ENCODE measurements at places on chromosomes 11 and 22.

DNA sequence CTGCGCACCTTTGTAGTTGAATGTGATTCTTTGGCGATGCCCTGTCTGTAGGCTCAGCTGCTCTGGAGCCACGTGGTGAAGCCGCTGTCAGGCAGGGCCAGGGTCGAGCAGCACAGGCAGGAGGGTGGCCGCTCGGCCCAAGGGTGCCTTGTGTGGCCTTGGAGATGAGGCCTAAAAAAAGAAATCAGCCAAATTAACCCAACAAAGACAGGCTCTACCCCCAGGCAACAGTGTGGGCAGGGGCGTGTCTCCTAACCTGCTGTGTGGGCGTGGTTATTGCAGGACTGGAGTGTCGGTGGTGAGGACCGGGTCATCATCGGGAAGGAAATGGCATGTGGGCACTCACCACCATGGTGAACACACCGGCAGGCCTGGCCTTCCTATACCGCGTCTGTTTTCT lies 34.3 kb downstream of the CTTN start:
- DNase-seq = no peak

GRCh38 chr22:49571326-49571725 lies 256.3 kb downstream of the BRD1 start:
- no peak for DNase-seq

GRCh38 chr11:108713076-108713790 lies 48.4 kb downstream of the DDX10 start:
- DNase-seq = no peak

DNA sequence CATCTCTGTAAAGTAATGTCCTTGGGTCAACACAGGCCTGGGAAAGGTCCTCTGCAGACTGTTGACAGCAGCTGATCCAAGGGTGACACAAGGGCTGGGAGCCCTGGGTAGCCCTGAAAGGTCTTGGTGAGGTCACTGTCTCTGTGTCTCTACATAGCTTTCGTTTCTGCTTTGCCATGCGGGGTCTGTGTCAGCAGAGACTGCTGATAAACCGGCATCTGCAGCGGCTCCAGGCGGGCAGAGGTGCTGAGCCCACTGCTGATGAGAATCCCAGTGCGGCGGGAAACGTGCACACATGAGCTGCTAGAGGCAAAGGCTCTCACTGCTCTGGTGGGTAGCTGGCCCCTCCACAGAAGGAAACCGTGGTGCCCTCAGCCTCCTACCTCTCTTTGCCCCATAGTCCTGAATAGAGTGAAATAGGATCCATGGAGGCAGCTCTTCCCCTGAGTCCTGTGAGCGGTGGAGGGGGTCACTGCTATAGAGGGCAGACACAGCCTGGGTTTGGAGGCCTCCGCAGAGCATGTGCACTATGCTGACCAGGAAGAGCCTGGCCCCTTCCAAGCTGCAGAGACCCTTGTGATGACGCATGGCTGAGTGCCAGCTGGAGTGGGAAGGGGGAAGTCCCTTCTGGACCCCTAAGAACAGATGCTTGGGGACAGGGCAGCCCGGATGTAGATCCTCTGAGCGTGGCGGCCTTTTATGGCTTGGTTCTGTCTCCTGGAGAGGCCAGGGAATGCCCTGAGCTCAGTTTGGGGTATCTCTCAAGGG lies 17.8 kb upstream of the ST3GAL4 start:
- no peak for DNase-seq

DNA sequence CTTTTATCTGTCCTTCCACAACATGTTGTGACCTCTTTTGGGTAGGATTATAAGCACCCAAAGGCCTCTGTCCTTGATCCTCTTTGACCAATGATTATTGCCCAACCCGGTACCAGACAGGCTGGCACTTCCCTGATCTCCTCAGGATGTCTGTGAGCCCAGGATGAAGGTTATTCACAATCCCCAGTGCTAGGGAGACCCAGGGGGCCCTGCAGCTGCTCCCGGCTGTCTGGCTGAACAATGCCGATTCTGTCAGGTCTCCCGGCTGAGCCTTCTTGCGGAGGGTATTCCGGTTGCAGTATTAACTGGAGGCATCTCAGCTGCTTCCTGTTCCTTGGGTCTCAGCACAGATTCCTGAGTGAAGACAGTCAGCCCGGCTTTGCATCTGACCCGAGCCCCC lies 71.2 kb upstream of the CDON start:
- DNase-seq = no peak

GRCh38 chr11:64659417-64660144 lies 63.4 kb downstream of the NRXN2 start:
- DNase-seq = no peak

DNA sequence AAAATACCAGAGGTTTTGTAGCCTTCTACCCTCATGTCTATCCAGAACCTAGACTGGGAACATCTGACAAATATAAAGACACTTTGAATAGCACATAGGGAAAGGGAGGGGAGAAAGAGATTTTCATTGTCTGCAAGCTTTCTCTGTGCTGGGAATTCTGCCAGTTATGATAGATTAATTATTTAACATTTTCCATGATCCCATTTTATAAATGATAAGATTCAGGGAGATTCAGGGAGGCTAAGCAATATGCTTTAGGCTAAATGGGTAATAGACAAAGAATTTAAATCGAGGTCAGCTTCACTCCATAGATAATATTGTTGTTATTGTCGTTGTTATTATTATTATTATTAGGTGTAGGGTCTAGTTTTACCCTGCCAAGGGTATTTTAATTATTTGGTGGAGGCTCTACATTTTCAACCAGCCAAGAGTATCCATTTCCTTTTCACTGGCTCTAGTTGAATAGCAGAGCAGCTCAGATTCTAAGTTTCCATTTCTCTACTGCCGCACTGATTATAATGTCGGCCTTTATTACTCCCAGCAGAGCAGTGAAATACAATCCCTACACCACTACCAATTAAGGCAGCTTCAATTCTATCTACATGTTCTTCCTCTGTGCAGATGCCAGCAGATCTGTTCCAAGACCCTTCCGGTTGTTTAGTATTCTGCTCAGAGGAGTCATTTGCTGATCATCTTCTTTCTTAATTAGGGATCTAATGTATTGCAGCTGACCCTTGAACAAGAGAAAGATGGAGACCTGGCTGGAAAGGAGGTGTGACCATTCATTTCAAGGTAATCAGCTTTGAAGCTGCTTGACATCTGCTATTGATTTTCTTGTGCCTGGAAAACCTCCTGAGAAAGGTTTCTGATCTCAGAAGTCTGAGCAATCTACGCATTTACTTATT lies 23.8 kb upstream of the SYN3 start:
- DNase-seq = no peak

- no peak for DNase-seq
Observed at GRCh38 chr11:88523386-88524071, 186.0 kb upstream of the CTSC start.

GRCh38 chr11:85182441-85183387 lies 444.4 kb downstream of the DLG2 start:
- no peak for DNase-seq

DNA sequence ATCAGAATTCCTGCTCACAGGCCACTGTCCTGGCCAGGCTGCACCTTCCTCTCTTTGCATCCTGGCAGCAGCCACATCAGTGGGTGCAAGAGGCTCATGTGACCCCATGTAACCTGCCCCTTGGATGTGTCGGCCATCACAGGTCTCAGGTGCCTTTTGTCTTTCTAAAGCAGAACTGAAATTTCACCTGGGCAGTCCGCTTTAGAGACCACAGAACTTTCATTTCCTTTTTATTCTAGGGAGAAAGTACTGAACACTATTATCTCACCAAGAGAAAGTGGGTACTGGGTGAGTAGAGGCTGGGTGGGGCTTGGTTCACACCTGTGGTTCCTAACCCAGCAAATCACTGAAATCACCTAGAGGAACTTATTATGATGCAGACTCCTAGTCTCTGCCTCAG lies 51.7 kb upstream of the NUP160 start:
- no peak for DNase-seq

GRCh38 chr22:36933629-36934417 lies 20.4 kb downstream of the CSF2RB start:
- no peak for DNase-seq

DNA sequence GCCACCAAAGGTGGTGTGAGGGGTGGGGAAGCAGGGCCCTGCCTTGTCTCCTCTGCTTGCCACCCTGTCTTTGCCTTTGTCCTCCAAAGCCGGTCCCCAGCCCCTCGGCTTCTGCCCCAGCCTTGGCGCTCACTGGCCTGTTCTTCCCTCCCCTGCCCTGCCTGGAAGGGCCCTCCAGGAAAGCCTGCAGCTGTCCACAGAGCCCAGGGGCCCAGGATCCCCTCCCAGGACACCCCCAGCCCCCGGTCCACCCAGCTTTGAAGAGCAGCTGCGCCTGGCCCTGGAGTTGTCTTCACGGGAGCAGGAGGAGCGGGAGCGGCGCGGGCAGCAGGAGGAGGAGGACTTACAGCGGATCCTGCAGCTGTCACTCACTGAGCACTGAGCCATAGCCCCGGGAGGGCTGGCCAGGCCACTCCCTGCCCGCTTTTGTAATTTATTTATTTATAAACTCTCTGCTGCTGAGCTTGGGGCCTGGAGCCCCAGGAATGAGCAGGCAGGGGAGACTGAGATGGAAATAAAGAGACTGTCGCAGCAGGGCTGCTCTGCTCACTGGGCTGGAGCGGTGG lies 1.3 kb upstream of the SSH3 start:
- no peak for DNase-seq

GRCh38 chr11:13384908-13385640 lies 77.9 kb downstream of the BTBD10 start:
- no peak for DNase-seq

DNA sequence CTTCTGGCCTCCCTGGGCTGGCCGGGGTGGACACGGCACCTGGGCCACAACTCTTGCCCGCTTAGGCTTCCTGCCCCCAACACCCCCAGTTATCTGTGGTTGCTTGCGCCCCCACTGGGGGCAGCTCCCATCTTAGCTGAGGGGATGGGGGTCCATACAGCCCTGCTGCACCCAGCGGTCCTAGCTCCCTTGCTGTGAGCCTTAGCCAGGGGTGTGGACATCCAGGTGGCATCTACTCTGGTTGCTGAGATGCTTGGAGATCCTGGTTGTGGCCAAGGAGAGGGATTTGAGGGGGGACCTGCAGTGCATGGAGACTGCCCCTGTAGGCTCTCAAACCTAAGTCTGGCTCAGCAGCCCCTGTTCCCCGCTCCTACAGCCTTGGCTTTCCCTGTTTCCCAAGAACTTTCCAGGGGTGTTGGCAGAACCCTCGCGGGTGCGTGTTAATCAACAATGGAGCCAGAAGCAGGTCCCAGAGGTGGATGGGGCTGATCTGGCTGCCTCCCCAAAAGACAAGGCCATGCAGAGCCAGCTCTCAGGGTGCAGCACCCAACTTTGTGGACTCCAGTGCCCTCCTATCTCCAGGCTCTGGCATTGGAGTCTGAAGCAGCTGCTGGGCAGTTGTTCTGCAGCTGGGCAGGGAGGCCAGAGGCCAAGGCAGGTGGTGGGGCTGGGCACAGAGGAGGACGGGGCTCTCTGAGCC lies 3.3 kb downstream of the KCNQ1 start:
- no peak for DNase-seq

GRCh38 chr11:83725728-83726127 lies 439.6 kb upstream of the CCDC90B start:
- DNase-seq = no peak

DNA sequence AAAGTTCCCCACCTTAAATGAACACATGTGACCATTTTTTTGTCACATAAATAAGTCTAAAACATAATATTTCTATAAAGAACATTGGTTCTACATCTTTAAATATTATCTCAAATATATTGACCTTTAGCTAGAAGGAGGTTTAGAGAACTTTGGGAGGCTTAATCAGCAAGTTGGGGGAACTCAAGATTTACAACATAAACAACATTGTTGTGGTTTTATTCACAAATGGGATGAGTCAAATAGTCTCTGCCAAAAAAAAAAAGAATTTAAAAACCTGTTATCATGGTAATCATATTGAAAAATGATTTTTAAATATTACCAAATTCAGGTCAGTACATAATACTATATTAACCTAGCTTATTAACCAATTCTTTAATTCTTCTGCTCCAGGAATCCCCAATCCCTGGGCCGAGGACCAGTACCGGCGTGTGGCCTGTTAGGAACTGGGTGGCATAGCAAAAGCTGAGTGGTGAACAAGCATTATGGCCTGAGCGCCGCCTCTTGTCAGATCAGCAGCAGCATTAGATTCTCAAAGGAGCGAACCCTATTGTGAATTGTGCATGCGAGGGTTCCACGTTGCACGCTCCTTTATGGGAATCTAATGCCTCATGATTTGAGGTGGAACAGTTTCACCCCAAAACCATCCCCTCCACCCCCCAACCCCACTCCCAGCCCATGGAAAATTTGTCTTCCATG lies 98.2 kb downstream of the RDX start:
- no peak for DNase-seq

DNA sequence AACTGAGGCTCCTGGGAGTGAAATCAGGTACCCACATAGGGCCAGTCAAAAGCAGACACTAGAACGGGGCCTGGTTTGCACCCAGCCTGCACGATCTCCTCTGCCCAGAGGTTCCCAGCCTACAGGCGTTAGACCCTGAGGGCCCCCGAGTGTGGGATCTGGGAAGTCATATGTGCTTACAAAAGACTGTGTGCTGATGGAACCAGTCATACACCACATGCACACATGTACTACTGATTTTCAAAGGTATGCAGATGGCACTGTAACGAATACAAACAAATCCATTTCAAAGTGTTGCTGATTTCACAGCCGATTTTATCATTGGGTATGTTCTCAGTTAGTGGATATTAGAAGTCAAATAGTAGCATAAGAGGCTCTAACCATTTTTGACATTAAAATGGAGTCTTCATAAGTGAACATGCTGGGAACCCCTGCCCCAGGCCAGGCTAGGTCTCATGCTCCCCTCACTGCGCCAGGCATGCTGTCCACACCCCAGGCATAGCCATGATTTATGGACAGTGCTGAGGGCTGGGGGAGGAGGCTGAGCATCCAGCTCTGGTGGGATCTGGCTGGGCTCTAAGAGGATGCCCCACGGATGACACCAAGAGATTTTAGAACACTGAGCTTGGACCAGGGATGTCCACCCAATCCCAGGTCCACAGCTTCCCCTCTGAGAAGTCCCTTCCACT lies 38.6 kb upstream of the LRRC32 start:
- no peak for DNase-seq

DNA sequence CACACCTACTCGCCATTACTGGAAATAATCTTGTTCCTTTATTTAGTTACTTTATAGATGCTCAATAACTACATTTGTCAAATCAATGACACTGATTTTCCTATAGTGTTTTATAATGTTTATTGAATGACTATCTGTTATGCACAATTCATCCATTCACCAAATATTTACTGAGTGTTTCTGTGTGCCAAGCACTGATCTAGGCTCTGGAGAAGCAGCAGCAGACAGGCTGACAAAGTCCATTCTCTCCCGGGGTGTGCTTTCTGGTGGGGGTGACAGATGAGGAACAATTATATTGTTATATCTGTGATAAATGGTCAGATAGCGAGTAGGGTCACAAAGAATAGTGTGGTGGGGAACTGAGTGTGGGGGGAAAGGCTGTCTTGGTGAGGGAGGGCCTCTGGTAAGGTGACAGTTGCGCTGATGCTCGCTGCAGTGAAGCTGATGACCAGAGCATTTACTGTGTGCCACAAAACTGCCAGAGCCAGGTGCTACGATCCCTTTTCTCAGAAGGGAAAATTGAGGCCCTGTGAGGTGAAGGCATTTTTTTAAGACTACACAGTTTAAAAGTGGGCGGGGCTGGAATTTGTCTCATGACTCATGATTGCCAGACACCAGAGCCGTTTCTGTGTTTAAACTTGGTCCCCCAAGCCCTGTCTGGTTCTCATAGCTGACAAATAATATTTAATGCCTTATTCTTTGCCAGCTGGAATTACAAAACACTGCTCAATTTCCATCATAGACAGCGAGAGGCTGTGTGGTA lies 10.2 kb downstream of the PACS1 start:
- DNase-seq = no peak

- DNase-seq = no peak
Observed at GRCh38 chr22:22663861-22664800, 19.7 kb downstream of the GGTLC2 start.

GRCh38 chr11:106086850-106087249 lies 9.4 kb downstream of the AASDHPPT start:
- DNase-seq = no peak

Measured in activated CD8-positive, alpha-beta memory T cell treated with anti-CD3 and anti-CD28 coated beads for 48 hours (primary cell).